GM12891 (cell line): ENCODE measurements at places on chromosomes 7 and 10.

DNA sequence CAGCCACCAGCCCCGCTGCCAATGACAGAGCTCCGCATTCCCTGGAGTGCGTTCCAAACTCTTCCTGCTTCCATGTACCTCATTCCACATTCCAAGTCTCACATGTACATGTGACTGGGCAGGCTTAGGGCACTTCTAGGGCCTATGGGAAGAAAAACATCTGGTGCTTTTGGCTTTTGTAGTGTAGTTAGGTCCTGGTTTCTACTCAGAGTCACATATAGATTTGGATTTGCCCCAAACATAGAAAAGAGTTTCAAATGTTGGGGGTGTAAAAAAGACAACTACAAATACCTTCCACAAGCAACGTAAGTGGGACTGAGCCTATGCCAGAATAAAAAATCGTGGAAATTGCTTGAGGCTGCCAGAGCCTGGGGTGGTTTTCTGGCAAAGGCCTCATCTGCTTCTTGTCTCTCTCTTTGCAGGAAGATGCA is 84.1 kb downstream of the ZNF467 start:
- DNase-seq = no peak

- peak; percentile 58 for DNase-seq
Measured at GRCh38 chr10:80459047-80459865, 5.1 kb downstream of the TSPAN14 start.

- no peak for DNase-seq
Measured at GRCh38 chr7:87083865-87084519, 24.5 kb upstream of the ELAPOR2 start.

- DNase-seq = no peak
Measured at GRCh38 chr7:17773289-17773626, 167.0 kb downstream of the SNX13 start.

- no peak for DNase-seq
Measured at GRCh38 chr10:111072232-111072631, 4.6 kb upstream of the ADRA2A start.

GRCh38 chr10:45454262-45454661 is 80.2 kb downstream of the ALOX5 start:
- no peak for DNase-seq

- DNase-seq = no peak
Measured at GRCh38 chr10:77637532-77638320, at the start of gene KCNMA1. KCNMA1 (minus strand) TSS chr10:77637808.

DNA sequence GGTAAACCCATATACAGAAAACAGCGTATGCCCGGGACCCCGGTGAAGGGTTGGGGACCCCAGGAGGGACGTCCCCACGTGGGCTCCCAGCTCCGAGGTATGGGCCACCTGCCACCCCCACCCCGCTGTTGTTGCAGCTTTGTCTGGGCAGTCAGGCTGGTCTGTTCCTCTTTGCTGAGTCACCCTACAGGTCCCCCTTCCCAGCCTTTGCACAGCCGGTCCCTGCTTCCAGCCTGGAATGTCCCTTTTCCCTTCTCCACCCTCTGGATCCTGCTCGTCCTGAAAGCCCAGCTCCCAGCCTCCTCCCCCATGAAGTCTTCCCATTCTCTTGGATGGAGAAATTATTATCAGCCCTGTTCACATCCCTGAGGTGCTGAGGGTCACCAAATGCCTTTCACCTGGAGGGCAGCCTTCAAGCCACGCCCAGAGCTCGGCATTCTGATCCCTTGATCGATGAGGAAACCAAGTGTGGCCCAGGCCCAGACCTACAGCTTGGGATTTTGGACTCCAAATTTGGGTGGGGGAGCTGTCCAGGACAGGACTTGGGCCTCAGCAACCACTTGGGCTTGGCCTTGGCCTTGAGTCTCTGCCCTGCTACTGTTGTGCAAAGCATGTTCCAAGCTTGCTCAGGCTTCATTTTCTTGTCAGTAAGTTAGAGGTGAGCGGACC is 2.6 kb downstream of the CLDN4 start:
- no peak for DNase-seq

GRCh38 chr7:18288322-18289037 is 207.1 kb upstream of the HDAC9 start:
- no peak for DNase-seq

DNA sequence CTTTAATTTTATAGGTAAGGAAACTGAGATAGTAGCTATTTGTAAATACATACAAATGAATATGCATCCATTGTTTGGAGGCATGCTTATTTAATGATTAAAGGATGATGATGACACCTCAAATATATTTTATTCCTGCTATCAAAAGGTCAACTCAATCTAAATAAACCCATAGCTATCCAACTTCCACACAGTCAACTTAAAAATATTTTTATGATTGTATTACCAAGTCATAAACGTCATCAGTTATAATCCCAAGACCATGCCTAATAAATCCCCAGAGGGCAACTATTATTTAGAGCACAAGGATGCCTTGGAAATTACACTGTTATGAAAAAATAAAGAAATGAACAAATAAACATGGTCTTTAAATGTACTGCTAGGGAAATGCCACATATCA is 102.1 kb downstream of the MPP7 start:
- DNase-seq = no peak

DNA sequence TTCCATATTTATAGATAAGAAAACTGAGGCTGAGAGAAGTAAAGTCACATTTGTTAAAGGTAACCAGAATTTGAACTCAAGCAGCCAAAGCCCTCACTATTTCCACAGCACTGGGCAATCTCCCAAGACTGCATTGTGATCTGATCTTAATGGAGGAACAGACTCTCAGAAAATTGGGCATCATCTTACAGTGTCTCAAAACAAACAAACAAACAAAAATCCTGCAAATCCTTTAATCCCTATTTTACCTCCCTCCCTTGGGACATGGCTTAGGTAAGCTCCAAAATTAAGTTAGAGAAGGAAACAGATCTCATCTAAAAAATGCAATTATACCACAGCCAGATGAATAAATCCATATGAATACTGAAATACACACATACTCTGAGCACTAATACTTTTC is 57.5 kb downstream of the FHIP2A start:
- DNase-seq = no peak

DNA sequence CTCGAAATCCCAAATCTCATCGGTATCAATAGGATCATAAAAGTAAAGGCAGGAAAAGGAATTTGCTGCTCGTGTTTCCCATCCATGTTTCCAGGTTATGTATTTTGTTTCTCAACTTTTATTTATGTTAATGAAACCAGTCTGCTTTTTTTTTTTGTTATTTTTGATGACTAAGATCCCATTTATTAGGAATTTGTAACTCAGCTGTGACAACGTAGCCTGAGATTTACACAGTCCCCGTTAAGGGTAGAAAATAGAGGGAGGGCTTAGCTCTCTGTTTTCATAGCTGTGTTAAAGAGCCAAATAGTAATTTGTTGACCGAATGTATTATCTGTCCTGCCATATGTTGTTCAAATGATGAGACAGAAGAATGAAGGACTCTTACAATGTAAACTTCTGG is 164.0 kb downstream of the MGMT start:
- DNase-seq = no peak

DNA sequence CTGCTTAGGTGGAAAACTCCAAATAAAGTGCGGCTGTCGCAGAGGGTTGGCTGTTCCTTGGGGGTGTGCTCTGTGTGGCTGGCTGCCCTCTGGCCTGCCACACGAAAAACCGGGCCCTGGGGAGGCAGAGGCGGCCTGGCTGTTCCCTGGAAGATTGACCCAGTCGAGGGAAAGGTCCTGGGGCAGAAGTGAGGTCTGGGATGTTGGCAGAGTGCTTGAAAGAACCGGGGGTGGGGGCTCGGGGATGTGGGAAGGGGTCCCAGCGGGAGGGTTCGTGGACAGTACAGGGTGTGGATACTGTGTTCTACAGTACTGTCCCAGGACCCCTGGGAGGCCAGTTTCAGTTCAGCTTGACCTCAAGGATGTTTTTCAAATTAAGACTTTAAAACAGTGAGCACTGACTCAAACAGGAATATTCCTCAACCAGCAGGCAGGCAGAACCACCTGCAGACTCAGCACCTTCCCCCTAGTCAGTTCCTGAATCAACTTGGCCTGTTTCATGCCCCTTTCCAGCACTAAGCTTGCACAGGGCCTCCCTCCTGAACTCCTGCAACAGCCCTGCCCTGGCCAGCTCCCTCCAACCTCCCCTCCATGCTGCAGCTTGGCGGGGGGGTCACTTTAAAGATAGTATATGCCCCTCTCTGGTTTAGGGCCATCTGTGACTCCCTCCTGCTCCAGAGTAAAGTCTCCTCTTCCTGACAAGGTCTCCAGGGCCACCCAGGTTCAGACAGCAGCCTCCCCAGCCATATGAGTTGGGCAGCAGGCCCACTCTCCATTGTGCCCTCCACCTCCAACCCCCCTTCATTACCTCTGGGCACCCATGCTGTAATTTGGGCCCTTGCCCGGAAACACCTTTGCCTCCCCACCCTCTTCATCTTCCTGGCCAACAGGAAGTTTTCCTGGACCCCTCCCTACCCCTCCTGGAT is 3.2 kb upstream of the ATP6V1F start:
- DNase-seq = no peak

DNA sequence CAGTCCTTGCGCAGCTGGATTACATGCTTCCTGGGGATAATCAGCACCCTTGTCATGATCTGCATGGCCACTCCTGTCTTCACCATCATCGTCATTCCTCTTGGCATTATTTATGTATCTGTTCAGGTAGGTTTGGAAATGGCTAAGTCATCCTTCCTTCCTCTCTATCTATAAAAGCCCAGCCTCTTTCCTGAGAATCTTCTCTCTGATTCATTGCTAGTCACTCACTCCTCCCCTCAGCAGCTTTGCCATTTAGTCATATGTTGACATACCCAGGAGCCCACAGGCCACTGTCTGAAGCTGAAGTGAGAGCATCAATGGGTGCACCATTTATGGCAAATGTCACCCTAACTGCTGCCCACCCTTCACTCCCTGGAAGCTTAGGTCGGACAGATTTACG is 52.0 kb downstream of the ABCC2 start:
- no peak for DNase-seq

DNA sequence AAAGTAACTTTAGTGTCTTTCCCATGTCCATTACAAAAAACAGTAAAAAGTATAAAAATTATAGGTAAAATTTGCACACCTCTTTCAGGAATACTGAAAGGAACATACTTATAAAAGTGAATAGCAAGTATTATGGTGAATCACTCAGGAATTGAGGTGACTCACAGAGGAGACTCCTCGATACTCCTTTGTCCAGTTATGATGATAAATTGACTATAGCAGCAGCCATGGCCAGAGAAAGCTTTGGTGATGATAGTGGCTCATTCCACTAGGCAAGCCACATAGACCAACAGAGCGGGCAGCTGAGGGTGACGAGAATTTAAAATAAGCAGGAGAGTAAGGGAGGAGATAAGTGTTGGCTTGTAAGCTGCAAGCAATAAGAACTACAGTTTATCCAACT is 1231.1 kb upstream of the CELF2 start:
- DNase-seq = no peak
